ENCODE measurements at places on chromosomes 13 and 19.

- no peak for DNase-seq
Observed at GRCh38 chr13:65724226-65724625, 1505.9 kb downstream of the PCDH9 start.

- no peak for DNase-seq
Observed at GRCh38 chr13:26255115-26255514, 1.2 kb downstream of the CDK8 start.

DNA sequence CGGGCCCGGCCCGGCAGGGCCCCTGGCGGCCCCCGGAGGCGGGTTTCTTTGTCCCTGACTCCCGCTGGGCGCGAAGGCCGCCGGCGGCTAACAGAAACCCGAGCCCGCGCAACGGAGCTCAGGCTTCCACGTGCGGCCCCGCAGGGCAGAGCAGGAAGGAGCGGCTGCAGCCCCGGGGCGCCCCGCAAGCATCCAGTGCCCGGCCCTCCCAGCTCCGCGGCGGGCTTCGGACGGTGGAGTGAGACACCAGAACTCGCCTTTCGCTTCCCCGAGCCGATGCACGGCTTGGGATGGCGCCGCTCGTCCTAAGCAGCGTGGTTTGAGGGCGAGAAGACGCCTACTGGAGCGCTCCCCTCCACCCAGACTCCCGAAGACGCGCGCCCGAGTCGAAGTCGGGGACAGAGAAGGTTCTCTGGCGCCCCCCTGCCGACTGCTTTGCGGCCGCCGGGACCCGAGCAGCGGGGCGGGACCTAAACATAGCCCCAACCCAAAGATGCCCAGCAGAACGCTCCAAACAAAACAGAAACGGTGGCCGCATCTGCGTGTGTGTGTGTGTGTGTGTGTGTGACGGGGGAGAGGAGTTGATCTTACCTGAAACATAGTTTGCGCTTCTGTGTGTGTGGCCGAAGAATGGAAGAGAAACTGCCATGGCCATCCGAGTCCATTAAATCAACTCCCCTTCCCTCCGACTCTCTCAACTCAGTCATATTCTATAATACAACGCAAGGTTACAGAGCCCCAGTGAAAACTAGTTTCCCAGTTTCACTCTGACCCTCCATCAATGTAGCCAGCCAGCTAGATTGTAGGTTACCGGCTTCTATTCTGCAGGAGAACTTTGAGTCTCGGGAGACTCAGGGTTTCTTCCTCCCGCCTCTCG lies 629 bp upstream of the FGF9 start:
- peak; percentile 60 for DNase-seq

DNA sequence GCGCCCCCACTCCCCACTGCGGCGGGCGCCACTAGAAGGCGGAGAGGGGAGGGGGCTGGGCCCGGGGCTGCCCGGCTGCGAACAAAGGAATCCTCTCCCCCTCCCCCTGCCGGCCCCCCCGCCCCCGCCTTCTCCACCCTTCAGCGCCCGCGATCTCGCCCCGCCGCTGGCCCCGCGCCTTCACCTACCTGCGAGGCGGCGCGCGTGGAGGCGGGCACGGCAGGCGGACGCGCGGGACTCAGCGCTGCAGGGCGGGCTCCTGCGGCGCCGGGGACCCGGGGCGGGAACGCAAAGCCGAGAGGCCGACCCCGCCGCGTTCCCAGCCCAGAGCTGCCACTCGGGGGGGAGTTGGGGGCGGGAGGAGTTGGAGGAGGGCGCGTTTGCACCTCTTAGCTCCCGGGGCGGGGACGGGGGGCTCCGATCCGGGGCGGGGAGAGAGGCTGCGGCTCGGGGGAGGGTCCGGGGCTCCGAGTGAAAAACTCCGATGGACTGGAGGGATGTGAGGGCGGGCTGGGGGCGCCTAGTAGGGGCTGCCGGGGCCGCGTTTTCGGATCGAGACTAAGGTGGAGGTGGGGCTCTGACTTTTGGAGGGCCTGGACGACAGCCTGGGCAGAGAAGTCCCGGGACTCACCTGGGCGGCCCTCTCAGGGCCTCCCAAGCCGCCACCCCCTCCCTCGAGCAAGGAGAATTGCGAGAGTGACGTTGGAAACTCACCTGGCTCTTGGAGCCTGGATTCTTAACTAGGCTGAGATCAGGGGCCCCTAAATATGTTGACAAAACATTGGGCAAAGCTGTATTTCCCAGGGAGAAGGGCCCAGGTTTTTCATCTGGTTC lies at the start of gene FBN3:
Gene FBN3, minus strand, starts transcription at position 332 of the 834 bp plus-strand sequence. CDS start 2,112 bp downstream, outside the sequence.
- DNase-seq, result no peak

- peak; percentile 62 for DNase-seq
Observed at GRCh38 chr19:7852851-7853769, 21.1 kb downstream of the PRR36 start.

DNA sequence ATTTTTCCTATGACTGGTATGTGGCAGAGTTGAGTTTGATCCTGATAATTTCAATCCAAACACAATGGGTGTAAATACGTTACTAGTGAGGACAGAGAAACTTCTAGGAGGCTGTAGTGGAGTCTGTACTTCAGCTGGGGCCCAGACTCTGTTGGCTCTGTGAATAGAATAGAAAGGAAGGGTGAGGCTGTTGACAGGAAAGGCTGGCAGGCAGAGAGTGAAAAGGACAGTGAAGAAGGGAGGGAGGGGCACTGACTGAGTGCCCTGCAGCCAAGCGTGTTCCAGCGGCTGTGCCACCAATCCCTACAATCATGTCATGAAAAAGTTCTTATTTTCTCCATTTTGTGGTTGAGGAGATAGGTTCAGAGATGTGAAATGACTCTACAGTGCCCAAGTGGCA lies 80.5 kb downstream of the MBNL2 start:
- DNase-seq, result no peak

DNA sequence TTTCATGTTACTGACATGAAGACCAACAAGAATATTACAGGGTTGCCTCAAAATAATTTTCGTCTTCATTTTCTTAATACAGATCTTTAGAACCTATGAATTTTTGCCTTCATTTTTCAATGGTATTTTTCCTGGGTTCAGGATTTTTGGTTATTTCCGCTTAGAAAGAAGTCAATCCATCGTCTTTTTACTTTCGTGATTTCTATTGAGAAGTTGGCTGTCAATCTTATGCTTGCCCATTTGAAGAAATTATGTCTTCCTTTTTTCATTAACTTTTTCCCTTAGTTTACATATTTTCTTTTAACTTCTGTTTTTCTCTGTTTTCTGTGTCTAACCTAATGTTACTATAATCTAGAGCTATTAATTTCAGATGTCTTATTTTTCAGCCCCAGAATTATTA lies 868.9 kb upstream of the SLC10A2 start:
- no peak for DNase-seq

DNA sequence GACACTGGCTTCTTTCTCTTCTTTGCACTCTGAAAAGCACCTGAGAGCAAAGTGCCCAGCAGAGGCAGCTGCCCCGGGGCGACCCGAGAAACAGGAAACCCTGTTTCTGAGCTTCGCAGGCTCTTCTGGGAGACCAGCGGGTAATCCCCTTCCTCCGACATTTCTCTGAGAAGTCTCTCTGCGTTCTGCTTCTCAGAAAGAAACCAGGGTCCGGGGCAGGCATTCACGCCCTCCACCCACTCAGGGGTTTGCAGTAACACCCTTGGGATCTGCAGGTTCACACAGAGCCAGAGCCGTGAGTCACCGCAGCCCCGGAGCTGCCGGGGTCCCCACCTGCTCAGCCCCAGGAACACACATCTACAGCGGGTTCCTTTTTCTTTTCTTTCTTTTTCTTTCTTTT lies 86.0 kb downstream of the GADD45B start:
- peak; percentile 54 for DNase-seq

GRCh38 chr19:4976401-4977298 lies 7.7 kb downstream of the KDM4B start:
- no peak for DNase-seq

- DNase-seq, result no peak
Observed at GRCh38 chr13:113928685-113929627, 44.9 kb downstream of the C13orf46 start.

GRCh38 chr13:69793783-69794453 lies 313.7 kb upstream of the ATXN8OS start:
- no peak for DNase-seq

GRCh38 chr13:48216204-48216711 lies 16.7 kb upstream of the ITM2B start:
- DNase-seq, result no peak

- DNase-seq, result no peak
Observed at GRCh38 chr19:49340069-49340864, 5.1 kb downstream of the CD37 start.

GRCh38 chr13:94232161-94232950 lies 247.1 kb downstream of the DCT start:
- no peak for DNase-seq

DNA sequence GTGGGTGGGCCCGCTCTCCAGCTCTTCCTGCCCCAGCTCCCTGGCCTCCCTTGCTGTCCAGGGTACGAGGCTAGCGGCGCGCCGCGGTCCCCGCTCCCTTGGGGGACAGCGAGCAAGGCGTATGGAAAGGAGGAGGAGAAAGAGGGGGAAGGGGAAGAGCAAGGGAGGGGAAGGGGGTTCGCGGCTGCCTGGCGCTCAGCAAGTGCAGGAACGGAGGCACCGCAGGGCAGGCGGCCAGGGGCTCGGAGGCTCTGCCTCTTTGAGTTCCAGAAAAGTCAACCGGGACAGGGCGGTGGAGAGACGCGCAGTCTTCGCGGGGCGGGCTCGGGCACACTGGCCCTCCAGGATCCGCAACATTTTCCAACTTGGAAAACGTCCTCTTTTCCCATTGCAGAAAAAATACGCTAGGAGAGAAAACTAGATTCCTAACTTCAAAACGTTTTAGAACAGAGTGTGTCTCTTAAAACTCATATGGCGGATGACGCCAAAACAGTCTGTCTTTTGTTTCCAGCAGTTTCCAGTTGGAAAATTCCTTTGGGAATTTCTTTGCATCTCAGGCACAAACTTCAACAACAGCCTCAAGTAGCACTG lies 23.1 kb upstream of the TNFRSF19 start:
- no peak for DNase-seq

GRCh38 chr13:88945793-88946192 lies 1274.6 kb downstream of the SLITRK5 start:
- DNase-seq, result no peak

DNA sequence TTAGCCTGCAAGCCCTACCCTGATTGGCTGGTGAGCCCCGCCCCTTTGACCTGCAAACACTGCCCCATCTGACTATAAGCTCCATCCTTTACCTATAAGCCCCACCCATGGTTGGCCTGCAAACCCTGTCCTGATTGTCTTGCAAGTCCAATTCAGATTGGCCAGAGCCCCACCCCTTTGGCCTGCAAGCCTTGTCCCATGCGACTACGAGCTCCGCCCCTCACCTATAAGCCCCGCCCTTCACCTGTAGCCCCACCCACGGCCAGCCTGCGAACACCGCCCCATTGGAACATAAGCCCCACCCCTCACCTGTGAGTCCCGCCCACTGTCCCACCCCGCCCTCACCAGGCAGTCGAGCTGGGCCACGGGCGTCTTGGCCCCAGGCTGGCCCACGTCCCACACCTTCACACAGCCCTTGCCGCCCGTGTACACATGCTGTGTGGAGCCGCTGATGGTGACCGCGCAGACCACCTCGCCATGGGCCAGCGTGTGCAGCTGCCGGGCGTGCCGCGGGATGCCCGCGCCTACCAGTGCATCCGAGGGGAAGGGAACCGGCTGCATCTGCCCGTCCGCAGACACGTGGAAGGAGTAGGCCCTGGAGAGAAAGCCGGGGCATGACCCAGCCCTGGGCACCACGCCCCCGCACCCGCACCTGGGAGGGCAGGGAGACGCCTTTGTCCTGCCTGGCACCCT lies 22.9 kb downstream of the TLE2 start:
- DNase-seq, result peak; percentile 25

GRCh38 chr19:34237283-34237682 lies 17.1 kb upstream of the GARRE1 start:
- no peak for DNase-seq

- no peak for DNase-seq
Observed at GRCh38 chr13:19053561-19053960, 128.1 kb downstream of the TUBA3C start.

- no peak for DNase-seq
Observed at GRCh38 chr19:8030960-8031359, 21.6 kb upstream of the CCL25 start.

DNA sequence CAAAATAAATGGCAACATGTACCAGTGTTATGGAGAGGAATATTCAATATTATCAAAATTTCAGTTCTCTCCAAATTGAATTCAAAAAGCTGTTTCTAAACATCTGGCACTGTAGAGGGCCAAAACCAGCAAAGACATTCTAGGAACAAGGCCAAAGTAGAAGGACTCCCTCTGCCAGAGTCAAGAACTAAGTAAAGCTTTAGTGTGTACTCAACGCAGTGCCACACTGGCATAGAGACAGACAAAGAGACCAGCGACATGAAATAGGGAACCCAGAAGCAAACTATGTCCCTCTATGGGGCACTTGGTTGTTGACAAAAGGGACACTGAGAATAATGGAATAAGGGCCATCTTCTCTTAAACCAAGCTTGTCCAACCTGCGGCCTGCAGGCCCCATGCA lies 15.6 kb downstream of the SCGB2B2 start:
- no peak for DNase-seq

DNA sequence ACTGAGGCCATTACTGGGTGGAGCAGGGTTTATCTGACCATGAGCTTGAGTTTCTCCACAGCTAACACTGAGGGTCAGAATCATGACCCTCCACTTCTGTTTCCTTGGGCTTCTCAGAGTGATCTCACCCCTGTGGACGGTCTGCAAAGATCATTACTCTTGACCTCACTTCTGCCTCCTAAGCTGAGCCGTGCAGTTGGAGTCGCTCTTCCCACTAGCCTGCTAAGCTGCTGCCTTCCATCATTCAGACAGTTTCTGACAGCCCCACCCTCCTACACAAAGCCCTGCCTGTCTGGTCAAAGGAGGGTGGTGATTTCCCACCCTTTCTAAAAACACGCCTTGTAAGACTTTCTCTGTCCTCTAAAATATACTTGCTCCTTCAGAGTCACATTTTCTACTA lies 9.3 kb upstream of the FRY start:
- DNase-seq, result no peak

Data from activated CD4-positive, alpha-beta T cell treated with anti-CD3 and anti-CD28 coated beads, Interleukin-2, amount 50 U/mL, for 1 hour (primary cell).